ENCODE measurements at places on chromosomes 2 and 18.

DNA sequence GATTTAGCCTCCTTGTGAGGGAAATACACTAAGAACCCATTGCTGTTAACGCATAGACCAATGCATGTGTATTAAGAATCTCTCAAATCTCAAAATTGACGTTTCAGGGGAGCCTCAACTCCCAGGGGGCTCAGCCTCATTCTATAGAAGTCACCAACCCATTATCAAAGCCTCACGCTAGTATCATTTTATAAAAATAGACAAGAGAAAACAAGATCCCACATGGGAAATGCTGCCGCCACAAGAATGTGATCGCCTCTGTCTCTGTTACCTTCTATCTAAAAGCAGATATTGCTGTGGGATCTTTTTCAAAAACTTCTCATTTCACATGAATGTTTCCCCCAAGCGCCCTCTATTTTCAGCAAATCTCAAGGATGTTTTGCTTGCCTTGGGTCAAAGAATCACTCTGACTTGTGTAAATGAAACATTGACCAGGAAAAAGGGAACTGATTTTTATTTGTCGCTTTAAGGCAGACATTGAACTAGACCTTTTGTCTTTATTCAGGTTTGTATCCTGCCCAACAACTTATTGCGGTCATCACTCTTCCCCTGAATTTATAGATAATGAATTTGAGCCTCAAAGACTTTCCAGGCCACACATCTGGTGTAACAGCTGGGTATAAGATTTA lies 679.0 kb upstream of the ID2 start:
- DNase-seq, result no peak

DNA sequence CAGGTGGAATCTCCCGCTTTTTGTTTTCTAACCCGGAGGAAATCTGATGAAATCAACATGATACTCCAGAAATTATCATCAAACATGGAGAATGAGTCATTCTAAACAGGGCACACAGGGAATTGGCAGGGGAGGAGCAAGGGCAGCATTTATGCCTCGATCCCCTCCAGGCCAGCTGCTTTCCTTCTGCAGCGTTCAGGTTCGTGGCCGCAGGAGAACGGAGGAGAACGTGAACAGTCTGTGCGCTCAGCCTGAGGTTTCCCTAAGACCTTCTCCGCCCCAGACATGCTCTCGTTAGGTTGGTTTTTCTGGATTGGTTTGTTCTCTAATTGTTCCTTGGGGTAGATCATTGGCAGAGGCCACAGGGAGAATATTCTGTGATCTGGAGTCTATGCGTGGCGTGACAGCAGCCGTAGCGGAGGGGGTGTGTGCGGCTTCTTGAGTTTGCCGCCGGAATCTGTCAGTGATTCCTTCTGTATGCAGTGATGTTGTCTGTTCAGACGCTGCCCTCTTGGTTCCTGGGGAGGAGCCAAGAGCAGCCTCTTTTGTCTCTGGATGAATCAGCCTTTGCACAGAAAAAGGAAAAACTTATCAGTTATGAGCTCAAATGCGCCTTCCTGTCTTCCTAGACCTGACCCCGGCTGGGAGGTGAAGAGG lies 75.9 kb downstream of the SH3BP4 start:
- DNase-seq, result no peak

DNA sequence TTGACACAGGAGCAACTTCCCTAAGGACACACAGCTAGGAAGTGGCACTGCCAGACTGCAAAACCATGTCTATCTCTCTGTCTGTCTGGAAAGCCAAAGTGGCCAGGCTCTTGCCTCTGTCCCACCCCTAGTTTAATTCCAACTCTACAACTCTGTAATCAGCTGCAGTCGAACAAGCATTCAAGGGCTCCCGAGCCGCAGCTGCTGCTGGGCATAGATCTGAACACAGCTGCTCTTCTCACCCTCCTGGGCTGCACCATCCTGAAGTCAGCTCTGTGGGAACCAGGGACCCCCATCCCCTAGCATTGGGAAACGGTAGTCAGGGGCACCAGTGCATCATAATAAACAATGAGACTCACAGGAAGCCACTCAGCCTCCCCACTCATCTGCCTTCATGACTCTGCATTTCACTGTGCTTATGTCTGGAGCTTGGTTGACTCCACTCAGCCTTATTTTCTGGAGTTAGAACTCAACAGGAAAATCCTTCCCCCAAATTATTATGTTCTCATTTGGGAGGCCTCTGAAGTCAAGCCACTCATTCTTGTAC lies 44.4 kb upstream of the TMEM163 start:
- no peak for DNase-seq

GRCh38 chr2:157901325-157901724 lies 25.2 kb upstream of the ACVR1 start:
- no peak for DNase-seq

DNA sequence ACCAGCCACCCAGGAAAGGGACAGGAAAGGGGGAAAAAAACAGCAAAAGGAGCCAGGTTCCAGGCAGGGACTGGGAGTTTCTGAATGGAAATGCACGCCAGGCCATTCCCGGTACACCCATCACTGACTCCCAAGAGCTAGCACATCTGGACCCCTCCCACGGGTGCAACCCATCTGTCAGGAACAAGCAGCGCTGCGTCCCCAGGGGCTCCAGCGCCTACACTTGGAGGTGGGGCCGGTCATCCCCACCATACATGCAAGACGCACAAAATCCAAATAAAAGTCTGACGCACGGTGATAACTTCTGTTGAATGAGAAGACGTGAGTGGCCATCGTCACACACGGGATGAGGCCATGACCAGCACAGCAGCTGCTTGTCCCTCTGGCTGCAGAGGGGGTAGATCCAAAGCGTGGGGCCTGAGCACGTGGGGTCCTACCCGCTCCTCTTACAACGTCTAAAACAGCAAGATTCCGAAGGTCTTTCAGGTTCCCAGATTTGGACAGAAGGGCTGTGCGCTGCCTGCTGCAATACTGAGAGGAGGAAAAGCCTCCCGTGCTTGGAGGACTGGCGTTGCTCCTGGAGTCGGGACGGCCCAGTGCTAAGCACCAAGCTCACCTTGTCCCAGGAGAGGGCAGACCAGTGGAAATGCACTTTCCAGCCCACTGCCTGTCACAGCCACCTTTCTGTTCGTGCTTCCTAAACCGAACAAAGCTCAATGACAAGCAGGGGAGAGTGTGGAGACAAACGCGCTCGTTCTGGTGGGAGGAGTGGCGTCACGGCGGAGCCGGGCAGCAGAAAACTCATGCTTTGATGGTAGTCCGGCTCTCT lies 68.9 kb downstream of the NDUFA10 start:
- no peak for DNase-seq

DNA sequence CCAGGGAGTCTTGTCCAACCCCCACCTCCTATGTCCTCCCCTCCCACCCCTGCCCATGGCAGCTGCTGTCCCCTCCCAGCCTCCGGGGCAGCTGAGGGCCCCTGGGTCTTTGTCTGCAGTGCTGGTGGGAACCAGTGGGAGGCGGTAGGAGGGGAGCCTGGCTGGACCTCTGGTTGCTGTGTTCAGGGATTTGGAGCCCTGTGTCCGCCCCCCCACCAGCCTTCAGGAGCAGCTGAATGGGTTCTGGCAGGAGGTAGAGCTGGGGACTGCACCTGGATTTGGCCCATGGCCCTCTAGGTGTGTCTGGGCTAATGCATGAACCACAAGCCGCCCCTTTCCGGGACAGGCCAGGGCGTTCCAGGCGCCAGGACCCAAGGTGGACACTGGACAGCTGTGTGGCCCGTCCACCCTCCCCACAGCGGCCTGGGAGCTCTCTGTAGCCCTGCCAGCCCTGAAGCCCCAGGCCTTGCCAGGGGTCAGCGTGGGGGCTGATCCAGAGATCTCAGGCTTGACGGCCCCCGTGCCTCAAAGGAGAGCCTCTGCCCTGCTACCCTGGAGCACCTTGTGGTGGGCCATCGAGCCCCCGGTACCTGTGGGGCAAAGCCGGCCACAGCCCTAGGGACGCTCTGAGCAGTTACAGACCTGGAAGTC lies 25.4 kb downstream of the GPC1 start:
- DNase-seq, result no peak

- DNase-seq, result no peak
Measured at GRCh38 chr2:107374249-107374648, 452.4 kb upstream of the RGPD4 start.

GRCh38 chr18:23738575-23738974 lies 49.3 kb downstream of the LAMA3 start:
- no peak for DNase-seq

- DNase-seq, result no peak
Measured at GRCh38 chr2:42768706-42769256, 4.8 kb upstream of the OXER1 start.

- no peak for DNase-seq
Measured at GRCh38 chr2:216320852-216321251, 51.4 kb downstream of the MARCHF4 start.

DNA sequence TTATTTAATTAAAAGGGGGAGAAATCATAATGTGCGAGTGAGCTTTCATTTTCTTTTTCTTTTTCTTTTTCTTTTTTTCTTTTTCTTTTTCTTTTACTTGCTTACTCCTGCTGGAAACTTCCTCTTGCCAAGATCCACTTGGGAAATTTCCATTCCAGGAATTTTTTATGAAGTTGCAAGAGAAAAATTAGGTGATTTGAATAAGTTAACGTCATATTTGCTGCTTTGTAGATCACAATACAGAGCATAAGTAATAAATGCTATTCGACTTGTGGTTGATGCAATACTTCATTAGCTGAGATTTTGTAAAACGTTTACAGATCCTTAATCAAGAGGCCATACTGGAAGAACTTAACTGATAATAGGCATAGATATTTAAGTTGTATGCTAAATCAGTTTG lies 354.7 kb upstream of the SMIM21 start:
- DNase-seq, result no peak

DNA sequence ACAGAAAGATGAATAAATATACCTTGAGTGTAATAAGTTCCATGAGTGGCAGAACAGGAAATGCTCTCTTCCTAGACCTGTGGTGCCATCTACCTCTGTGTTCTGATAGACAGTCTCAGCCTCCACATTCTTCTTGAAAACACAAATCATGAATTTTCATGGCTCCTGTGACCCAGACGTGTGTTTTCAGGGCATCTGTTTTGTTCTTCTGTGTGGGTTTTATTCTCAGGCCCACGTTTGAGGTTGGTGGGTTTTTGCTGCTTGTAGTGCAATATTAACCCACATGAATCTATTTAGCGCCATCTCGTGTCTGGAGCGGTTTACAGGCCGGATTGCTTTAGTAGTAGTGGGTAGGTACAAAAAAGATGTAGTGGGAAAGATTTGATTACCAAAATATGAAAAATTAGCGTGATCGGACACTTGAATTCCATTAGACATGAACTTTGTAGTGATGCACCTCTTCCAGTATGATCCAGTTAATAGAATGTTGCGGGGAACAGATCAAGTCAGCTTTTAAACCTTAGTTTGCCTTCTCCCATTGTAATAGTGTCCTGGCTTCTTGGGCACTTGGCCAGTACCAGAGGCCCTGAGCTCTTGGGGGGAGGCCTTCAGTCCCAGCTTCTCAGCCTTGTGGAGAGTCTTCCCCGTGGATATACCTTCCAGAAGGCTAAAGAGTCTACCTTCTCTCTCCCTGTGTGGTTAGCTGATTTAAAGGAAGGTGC lies 256.5 kb downstream of the TPGS2 start:
- DNase-seq, result no peak

- DNase-seq, result no peak
Measured at GRCh38 chr2:224956706-224957105, 85.6 kb downstream of the DOCK10 start.

- DNase-seq, result no peak
Measured at GRCh38 chr2:9140645-9141044, 66.0 kb upstream of the ASAP2 start.

GRCh38 chr2:140604096-140604495 lies 1526.7 kb downstream of the LRP1B start:
- no peak for DNase-seq

- DNase-seq, result no peak
Measured at GRCh38 chr2:85511008-85511811, 27.8 kb upstream of the MAT2A start.

DNA sequence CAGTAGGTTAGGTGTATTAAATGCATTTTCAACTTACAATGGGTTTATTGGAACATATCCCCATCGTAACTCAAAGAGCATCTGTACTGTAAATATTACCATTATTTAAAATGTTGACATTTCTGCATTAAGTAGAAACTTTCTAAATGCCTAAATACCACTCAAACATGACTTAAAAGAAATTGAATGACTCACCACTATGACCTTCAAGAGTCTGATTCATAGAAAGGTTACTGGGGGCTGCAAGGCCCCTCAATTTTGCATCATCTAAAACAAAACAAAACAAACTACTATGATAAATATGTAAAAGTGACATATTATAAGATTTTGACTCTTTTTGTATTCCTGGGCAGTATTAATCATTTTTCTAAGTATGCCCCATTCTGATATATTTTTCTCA lies 7.6 kb downstream of the WDR35 start:
- DNase-seq, result no peak

DNA sequence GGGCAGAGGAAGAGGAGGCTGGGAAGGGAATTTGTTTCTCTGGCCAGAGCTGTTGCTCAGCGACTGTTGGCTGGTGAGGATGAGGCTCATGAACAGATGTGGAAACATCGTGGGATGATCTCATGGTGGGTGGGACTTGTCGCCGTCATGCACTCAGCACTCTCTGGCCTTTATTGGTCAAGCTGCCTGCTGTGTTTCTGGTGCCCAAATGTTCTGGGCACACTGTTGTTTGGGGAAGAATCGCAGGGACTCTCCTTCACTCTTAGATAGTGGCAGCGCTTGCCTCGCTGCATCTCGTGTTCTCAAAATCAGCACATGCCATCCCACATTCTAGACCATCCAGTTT lies 145.6 kb downstream of the AGAP1 start:
- no peak for DNase-seq

GRCh38 chr2:37604716-37605115 lies 66.7 kb downstream of the CDC42EP3 start:
- DNase-seq, result no peak

DNA sequence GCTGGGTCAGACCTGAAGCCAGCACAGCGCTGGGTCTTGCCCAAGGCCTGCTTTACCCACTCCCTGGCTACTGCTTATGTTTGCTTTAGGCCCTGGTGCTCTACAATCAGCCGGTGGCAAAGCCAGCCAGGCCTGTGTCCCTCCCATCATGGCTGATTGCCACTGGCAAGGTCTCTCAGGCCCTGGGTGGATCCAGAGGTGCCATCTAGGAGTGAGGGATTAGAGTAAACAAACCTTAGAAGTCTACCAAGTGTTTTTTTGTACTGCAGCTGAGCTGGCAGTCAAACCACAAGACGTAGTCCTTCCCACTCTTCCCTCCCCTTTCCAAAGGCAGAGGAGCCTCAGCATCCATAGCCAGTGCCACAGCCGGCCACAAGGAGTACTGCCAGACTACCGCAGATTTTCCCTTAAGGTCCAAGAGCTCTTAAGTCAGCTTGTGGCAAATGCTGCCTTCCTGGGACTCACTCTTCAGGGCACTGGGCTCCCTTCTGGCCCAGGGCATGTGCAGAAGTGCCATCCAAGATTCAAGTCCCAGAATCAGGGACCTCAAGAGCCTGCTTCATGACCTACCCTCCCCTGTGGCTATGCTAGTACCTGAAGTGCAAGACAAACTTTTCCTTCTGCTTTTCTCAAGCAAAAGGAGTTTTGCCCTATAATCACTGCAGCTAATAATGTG lies 20.0 kb downstream of the IL1RL2 start:
- DNase-seq, result no peak

GRCh38 chr2:79770926-79771325 lies 258.1 kb downstream of the CTNNA2 start:
- no peak for DNase-seq
